LHCN-M2 (cell line): ENCODE measurements at places on chromosomes 13 and 19. TPM values are rescaled to one million over a fixed set of nuclear protein-coding genes. Genes with fewer than 3 reads are reported as not detected.

- peak; percentile 39 for DNase-seq
Measured at GRCh38 chr19:44782729-44783128, 5.0 kb downstream of the CBLC start.

- no peak for DNase-seq
Measured at GRCh38 chr19:44777715-44778347, at the start of gene CBLC. TSS of gene CBLC (plus strand) at chr19:44777890. CDS start at chr19:44777932, 42 bp downstream.

DNA sequence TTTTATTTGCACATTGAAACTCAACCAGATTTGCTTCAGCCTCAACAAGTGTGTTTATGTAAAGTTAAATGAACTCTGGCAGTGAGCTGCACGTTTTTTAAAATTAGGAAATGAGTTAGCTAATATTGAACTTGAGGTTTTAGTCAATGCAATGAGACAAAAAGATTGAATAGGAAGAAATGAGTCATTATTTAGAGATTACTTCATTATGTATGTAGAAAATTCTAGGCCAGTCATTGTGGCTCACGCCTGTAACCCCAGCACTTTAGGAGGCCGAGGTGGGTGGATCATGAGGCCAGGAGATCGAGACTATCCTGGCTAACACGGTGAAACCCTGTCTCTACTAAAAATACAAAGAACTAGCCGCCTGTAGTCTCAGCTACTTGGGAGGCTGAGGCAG is 22.8 kb upstream of the CD70 start:
- no peak for DNase-seq

The NCR1 gene
- not detected in 2 replicates for total RNA-seq

The CYP4F8 gene
- not detected in 2 replicates for total RNA-seq
